ENCODE measurements at places on chromosomes 1 and 21.

DNA sequence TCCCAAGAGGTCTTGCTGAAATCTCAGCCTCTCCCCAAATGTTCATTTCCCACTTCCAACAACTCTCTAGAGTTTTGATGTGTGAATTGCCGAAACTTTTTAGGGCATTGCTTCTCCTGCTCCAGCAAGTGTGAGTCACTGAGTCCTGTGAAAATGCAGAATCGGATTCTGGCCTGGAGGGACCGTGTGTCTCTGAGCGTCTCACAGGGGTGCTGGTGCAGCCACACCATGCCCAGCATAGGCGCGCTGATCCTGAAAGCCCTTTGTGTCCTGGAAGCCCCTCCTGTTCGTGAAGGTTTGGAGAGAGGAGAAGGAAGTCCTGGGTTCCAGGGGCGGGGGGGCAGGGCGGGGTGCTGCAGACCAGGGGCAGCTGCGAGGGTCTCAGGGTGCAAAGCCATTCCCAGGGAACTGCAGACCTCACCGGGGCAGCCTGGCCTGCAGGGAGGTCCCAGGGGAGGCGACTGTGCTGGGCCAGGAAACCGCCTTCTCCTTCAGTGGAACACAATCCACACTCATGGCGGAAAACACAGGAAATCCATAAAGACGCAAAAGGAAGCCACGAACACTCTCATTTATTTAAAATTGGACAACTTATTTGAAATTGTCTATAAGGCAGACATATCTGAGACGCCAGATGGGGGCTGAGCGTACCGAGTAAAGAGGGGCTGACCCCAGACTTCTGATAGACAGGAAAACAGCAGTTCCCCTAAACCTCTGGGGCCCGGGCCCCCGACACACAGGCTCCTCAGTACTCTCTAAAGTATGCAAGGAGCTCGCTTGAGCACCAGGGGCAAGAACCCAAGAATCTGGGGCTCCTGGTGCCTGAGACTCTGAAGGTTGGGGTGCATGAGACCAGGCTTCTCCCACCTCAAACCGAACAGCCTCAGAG lies 43.5 kb upstream of the ADARB1 start:
- DNase-seq: no peak

DNA sequence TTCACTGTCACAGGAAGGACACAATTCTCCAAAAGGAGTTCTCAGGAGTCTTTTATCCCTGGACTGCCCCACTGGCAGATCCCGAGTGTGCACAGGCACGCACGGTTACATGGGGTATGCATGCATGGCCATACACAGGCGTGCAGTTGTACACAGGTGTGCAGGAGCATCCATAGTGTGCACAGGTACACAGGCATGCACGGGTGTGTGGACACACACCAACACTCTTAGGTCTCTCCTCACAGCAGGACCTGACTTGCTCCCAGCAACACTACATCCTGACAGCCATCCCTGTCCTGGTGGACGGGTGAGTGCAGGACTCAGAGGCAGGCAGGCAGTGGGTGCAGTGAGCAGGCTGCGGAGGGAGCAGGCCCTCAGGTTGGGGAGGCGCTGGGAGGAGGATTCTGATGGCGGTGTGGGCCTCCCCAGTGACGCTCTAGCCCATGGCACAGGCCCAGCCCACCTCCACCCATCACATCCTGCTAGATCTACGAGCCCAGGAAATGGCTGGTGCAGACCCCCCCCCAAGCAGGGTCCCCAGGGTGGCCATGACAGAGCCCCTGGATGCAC lies 28.4 kb downstream of the SLC19A1 start:
- DNase-seq: no peak

DNA sequence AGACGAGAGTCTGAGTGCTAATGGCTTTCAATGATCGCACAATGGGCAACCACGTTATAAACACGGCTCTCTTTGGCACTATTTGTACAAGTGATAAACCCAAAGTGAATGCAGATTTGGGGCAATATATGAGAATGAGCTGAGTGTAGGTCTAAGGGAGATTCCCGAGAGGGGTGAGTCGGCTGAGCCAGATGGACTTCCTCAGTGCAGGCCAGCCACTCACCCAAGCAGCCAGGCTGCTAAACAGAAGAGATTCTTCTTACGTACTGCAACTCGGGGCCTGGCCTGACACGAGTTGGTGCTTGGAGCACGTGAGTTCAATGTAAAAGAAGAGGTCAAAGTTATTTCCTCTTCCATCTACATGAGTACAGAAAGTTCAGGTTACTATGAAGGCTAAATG lies 6.2 kb upstream of the MIXL1 start:
- DNase-seq: peak; percentile 5

GRCh38 chr1:70353601-70354331 lies 756 bp downstream of the ANKRD13C start:
- DNase-seq: peak; percentile 74

DNA sequence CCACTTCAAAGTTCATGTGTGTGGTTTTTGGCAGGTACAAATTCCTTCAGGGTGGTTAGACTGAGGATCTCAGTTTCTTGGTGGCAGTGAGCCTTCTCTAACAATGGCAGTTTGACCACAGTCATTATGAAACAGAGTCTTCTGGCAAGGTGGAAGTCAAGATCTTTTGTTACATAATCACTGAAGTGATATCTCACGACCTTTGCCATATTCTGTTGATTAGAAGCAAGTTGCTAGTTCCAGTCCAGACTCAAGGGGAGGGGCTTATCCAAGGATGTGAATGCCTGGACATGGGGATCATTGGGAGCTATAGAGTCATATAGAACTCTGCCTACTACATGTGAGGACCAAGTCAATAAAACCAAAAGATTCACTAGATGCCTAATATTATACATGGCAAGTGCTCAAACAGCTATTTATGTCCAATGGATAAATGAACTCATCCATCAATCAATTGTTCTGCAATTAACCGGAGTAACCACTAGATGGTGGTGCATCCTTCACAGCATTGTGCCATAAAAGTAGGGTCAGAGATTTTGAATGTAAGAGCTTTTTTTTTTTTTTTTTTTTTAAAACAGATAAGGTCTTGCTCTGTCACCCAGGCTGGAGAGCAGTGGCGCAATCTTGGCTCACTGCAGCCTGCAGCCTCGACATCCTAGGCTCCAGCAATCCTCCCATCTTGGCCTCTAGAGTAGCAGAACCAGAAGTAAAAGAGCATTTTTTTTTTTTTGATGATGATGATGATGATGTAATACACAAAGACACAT lies 131.9 kb downstream of the CRB1 start:
- peak; percentile 68 for DNase-seq

- DNase-seq: peak; percentile 53
Observed at GRCh38 chr1:51736702-51737101, 119.8 kb downstream of the OSBPL9 start.

DNA sequence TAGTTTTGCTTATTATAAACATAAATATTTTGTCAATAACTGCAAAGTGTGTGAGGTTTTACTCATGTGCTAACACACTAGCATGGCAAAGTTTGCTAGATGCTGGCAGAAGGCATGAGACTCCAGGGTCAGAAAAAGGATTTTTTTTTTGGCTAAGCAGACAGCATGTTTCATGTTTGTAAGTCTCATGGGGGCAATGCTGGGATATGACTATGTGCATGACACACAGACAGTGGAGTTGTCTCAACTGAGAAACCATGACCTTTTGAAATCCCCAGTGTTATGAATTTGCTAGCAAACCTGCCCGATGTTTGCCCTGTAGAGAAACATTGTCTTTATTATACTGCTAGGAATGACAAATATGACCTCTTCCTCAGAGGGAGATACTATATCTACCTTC lies 448.2 kb downstream of the BRINP3 start:
- no peak for DNase-seq

DNA sequence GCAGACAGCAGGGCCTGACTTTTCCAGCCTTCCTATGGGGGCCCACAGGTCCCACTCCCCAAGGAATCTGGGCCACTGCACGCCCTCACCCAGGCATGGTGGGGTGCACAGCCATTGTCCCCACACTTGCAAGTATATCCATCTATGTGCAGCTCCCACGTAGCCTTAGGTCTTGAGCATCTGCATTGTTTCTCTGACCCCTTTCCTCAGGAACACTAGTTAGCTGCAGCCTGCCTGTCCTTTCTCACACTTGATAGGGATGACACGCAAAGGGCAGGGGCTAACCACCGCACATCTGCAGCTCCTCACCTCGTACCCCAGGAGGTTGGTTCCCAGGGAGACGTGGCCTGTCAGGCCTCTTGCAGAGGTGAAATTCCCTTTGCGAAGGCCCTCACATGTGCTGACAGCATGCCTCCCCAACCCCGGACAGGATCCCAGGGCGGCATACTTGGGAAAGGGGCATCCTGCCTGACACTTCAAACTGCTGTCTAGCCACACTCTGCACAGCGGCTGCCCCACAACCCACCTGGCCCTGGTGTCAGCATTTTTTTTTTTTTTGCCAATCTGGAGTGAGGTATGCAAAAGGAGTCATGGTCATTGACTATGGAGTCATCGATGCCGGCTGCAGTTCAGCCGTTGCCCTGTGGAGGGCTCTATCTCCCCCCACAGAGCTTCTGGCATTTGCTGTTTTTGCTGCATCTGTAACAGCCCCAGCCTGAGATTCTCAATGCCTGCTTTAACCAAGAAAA lies 5.0 kb downstream of the JMJD4 start:
- DNase-seq: peak; percentile 65

DNA sequence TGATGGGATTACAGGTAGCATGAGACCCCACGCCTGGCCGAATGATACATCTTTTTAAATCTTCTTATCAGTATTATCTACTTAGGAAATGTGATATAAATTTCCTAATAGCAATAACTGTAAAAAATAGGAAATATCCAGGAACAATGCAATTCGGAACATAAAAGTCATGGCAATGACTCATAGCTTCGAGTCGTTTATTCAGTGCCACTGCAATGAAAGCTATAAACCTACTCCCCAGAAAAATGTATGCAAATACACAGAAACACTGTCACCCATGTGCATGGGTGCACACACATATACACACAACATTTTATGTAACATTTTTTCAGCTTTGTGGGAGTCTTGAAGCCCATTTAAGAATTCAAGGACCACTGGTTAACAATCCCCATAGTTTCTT lies 194.6 kb downstream of the PATJ start:
- DNase-seq: no peak

- no peak for DNase-seq
Observed at GRCh38 chr1:176866011-176866714, 298.3 kb downstream of the ASTN1 start.

- no peak for DNase-seq
Observed at GRCh38 chr1:205407970-205408369, 13.9 kb downstream of the LEMD1 start.

GRCh38 chr1:14003552-14003951 lies 303.6 kb downstream of the PRDM2 start:
- DNase-seq: no peak

- peak; percentile 52 for DNase-seq
Observed at GRCh38 chr1:244970236-244970743, 105.9 kb upstream of the HNRNPU start.

DNA sequence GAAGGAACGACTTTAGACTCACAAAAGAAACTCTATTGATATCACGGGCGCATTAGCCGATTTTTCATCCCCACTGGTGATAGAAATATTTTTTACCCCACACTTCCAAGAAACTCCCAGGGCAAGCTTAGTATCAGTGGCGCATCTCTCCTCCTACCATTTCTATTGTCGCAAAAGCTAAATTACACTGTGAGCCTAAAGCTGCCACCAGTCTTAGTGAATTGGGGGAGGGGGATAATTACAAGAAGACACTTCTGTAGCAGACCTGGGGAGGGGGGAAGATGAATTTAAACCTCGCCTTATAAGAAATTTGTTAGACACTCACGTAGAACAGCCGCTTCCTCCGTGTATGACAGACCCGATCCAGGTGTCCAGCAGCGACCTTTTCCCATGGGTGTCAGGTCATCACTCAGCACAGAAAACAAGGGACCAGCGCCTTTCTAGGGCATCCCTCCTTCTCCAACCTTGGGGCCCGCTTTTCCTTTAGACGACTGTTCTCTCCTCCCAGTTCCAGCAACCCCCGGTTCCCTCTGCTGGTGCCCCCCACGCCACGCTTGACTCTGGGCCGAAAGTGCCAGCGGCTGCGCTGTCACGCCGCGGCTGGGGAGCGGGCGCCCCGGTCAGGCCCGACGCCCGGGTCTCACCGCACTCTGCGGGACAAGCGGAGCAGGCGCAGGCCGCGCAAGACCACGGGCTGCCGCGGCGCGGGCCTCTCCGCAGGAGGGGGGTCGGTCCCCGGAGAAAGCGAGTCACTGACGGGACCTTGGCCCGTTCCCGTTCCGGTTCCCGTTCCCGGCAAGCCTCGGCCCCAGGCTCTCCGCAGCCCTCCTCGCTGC lies 821 bp downstream of the PHC2 start:
- no peak for DNase-seq

GRCh38 chr1:59747420-59748024 lies 67.2 kb upstream of the HOOK1 start:
- DNase-seq: no peak
